Ureter (tissue), 1 donor: ENCODE measurements at places on chromosomes 5 and 9. TPM values are rescaled to one million over a fixed set of nuclear protein-coding genes. Genes with fewer than 3 reads are reported as not detected.
A peak's percentile ranks its signal among the peaks of the same experiment; 100 is the strongest.

The BARHL1 gene
- not detected for total RNA-seq

The CDH9 gene
- not detected for total RNA-seq

The SHC3 gene
- total RNA-seq = 4.7 TPM

The PCDHGB4 gene
- 8.0 TPM for total RNA-seq

- DNase-seq = no peak
Measured at GRCh38 chr5:346229-346935, 24.9 kb downstream of the AHRR start.

DNA sequence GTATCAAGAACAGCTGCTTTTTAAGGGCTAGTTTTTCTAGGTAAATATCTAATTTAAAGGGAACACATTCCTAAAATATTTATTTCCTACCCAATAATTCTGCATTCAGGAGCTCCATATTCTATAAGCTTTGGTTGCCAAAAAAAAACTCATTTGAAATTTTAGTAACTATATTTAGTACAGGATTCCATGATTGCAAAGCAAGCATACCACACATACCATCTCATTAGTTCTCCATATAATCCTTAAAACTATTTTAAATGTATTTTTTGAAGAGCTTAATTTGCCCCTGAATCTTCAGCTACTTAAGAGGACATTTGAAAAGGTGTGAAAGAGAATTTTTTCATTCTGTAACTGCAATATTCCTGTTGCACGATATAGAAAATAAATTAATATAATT, 877.0 kb downstream of the NR2F1-AS1 start:
- DNase-seq = no peak

- no peak for DNase-seq
Measured at GRCh38 chr5:159345336-159345735, 15.0 kb upstream of the IL12B start.

DNA sequence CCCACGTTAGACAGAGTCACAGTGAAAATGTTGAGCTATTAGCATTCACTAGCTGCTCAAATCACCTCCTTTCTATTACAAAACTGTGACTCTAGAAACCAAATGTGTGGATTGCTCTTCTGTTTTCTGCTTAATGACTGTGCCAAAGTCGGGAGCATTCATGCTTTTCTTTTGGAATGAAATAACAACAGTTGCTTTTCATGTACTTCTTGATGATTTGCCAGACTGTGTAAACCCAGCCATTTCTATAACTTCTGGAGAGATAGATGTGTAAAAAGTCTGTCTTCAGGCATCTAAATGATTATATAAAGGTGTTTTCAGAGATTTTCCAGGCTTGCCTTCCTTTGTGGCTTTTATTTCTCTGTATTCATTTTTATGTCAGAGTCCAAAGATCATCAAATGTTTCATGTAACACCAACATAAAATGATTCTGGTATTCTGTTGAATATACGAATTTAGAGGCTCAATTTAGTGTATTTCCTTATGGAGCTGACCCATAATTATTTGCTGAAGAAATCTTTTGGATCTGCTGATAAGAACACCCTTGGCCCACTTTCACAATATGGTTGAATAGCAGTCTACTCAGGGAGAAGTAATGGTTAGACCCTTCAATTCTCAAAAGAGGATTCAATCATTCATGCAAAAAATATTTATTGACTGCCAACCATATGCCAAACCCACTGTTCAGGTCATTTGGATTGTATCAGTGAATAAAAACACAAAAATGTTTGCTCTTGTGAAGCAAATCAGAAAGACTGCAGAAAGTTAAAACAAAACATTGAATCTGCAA, 581.2 kb downstream of the CDH18 start:
- DNase-seq = no peak

DNA sequence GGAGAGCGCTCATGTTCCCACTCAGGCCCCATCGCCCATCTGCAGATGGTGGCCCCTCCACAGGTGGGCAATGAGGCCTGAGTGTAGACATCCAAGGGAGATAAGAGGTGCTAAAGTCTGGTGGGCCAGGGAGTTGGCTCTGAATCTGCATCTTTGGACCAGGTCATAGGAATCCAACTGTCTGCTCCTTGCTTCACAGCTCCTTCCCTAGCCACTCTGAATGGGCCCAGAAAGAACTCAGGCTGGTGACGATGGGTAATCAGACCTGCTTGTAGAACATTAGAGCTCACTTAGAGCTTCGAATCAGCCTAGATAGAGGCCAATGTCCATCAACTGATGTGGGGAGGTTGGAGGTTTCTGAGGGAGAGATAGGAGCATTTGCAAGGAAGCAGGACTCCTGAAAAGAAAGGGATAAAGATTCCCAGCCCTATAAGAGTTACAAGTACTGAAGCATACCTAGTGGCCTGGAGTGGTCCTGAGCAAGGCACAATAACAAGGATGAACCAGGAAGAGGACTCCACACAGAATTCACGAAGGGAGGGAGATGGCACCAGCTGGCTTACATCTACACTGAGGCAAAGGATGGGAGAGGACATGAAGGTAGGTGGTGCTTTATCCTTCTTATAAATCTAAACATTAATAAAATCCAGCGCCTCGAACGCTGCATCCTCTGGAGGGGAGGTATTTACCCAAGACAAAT, 132.8 kb upstream of the ALDH1B1 start:
- DNase-seq = no peak

DNA sequence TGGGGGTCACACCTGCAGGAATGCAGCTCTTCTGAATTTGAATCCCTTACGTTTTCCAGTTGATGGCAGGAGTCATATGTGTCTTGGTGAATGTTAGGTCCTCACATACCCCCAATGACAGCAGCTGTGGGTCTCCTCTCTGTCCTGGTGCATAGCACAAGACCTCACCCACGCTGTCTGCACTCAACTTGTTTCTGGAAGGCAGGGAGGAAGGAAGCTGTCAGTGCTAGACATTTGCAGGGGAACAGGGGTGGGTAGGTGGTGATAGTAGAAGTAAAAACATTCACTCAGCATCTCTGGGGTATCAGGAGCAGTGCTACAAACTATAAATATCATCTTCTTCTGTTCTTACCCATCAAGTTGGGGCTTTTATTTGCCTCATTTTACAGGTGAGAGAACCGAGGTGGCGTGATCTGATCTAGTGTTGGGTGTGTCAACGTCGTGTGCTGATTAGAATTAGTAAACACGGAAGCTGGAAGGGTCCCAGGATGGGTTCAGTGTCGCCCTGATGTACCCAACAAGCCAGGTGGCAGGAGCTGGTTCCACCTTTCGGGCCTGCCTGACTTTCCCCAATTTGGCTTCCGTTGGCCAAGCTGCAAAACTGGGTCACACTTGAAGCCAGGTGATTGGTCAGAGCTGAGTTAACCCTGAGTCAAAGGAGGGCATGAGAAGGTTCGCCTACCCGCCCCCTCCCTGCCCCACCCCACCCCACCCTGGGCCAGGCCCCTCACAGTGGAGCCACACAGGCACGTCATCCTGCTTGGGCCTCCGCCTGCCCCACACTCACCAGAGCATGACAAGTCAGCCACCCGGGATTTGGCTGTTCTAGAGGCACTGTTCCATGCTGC, 15.8 kb downstream of the ERGIC1 start:
- no peak for DNase-seq

DNA sequence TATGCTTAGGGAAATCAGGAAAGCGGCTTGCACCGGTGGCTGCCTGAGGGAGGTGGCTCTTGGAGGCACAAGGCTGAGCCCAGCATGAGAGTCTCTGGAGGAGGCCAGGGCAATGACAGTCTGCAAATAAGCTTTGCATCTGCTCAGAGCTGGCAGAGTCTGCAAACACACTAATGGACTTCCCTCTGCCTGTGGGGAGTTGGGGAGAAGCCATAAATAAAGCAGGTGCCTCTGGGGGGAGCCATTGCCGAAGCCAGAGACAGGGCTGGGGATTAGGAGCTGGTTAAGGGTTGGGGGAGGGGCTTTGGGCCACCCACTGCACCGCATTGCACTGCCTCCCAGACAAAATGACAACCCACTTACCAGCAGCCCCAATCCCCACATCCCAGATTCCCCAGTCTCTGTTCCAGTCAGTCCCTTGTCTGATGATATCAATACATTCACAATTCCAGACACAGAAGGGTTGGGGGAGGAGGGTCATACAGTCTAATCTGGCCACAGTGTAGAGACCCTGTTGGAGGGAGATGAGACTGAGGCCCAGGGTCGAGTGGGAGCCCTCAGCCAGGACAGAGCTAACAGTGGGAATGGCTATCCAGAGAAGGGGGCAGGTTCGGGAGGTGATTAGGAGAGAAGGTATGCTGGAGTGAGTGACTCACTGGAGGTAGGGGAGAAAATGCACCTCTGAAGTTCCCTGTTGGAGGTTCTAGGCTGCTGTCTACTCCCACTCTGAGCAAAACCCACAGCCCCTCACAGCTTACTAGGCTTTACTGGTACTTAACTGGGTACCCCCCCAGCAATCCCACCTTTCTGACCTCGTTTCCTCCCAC, 53.7 kb downstream of the PAX5 start:
- DNase-seq = no peak

GRCh38 chr5:113161806-113162205, 185.2 kb downstream of the DCP2 start:
- no peak for DNase-seq

DNA sequence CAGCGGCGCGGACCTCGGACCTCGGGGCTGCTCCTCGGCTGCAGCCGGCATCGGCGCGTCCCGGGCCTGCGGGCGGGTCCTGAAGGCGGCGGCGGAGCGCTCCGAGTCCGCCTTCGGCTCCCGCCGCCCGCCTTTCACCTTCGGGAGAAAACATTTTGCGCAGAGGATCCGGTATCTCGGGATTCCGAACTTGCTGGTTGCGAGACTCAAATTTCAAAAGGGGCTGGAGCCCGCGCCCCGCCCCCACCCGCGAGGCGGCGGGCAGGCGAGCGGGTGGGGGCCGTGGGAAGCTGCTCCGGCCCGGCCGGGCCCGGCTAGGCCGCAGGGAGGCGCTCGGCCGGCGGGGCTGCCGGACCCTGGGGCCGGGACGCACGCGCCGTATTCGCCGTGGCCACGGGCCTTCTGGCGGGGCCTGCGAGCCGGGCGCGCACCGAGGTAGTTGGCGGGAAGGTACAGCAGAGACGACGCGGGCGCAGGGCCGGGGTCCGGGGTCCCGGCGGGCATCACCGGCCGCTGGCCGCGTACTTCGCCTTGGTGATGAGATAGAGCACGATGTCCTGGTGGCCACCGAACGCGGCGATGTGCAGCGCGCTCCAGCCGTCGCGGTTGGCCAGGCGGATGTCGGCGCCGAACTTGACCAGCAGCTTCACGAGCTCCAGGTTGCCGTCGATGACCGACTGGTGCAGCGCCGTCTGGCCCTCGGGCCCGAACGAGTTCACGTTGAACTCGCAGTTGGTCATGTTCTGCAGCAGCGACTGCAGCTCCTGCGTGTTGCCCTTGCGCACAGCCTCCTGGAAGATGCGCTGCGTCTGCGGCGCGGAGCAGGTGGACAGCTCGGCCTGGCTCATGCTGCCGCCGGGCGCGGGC, 757 bp downstream of the NRARP start:
- no peak for DNase-seq

- no peak for DNase-seq
Measured at GRCh38 chr5:80990527-80990926, 30.4 kb downstream of the RASGRF2 start.

- no peak for DNase-seq
Measured at GRCh38 chr5:72109625-72110024, 2.4 kb downstream of the MAP1B start.

DNA sequence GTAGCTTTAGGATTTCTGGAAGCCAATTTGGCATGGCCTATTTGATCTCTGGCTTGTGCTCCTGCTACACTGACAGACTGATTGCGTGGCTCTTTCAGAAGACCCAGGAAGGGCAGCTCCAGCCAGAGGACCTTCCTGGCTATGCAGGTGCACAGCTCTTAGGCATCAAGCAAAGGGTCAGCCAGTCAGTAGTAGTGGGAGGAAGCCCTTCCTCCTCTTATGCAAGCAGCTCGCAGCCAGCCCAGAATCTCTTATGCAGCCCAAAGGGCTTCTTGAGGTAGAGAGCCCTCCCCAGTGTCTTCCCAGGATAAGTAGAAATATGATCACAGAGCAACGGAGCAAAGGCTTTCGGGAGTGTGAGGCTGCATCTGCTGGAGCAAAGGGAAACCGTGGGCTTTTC, 43.2 kb downstream of the SLC36A1 start:
- no peak for DNase-seq

- DNase-seq = no peak
Measured at GRCh38 chr5:14818931-14819790, 52.4 kb downstream of the ANKH start.

DNA sequence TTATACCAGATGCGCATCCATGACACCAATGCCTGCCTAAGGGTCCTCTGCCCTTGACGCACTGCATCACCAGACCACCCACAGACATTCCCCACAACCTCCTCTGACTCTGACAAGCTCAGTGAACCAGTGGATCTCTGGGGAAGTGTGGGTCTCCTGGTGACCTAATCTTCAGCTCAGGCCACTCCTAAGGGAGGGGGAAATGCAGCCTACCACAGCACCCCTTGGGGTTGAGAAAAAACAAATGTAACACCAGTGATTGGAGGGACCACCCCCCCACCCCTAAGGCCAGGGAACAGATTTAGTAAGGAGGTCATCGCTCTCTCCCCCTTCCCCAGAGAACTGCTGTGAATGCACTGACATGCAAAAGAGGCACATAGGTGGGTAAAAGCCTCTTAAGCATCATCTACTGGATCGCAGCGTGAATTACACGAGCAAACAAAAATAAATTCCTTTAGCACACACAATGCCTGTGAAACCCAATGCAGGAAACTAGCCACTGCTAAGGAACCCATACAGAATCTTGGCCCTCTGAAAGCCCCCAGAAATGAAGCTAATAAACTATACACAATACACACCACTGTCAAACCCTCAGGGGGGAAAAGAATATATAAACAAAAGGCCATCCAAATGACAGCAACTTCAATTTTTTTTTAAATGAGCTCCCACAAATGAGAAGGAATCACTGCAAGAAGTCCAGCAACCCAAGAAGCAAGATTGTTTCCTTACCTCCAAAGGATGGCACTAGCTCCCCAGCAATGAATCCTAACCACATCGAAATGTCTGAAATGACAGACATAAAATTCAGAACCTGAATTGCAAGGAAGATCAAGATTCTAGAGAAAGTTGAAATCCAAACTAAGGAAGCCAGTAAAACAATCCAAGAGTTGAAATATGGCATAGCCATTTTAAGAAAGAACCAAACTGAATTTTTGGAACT, 513.7 kb upstream of the PTGER4 start:
- DNase-seq = no peak

DNA sequence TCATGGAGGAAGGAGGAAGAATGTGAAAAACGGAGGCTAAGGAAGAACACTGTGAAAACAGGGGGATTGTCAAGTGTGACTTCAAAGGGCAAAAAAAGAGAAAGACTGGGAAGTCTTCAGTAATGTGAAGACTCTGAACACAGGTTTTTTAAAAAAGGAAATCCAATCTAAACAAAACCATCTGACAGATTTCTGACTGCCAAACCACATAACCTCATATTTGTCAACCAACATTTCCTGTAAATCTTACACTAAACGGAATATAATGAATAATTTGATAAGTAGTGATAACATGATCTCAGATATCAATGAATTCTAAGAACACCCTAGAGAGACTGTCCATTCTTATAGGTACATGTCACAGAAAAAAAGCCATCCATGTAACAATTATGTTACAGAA, 124.7 kb downstream of the FBN2 start:
- DNase-seq = no peak

GRCh38 chr9:120689860-120690259, 24.4 kb downstream of the MEGF9 start:
- DNase-seq = no peak

GRCh38 chr9:135306699-135307098, 172.9 kb upstream of the PPP1R26 start:
- DNase-seq = peak; percentile 12
